Psoas muscle (tissue), 8 donors: ENCODE measurements at places on chromosomes 13 and 19. TPM values are rescaled to one million over a fixed set of nuclear protein-coding genes. Genes with fewer than 3 reads are reported as not detected.

ZNF728 gene
- total RNA-seq = 0.42 TPM

MPND gene
- total RNA-seq = 10.3 TPM

C13orf46 gene
- 2.5 TPM for total RNA-seq

SPPL2B gene
- 26.1 TPM for total RNA-seq

OR10H3 gene
- total RNA-seq = not detected

POLR2I gene
- total RNA-seq = 126 TPM

CD79A gene
- 1.4 TPM for total RNA-seq

LYL1 gene
- 2.1 TPM for total RNA-seq

LHB gene
- total RNA-seq = not detected

PEAK3 gene
- total RNA-seq = 0.12 TPM

CTU1 gene
- 6.4 TPM for total RNA-seq

ADAMTSL5 gene
- total RNA-seq = 20.1 TPM

GNG8 gene
- not detected for total RNA-seq

GIPR gene
- not detected for total RNA-seq

PPP5C gene
- total RNA-seq = 47.7 TPM

ZNF83 gene
- total RNA-seq = 5.1 TPM

ZNF439 gene
- 0.36 TPM for total RNA-seq

PROZ gene
- total RNA-seq = not detected

SPRED3 gene
- total RNA-seq = 1.2 TPM

PCP2 gene
- not detected for total RNA-seq

PSG7 gene
- not detected for total RNA-seq

ZNF730 gene
- total RNA-seq = 0.19 TPM

ZNF235 gene
- 2.5 TPM for total RNA-seq

LIPE gene
- total RNA-seq = 9.1 TPM

SLC25A41 gene
- total RNA-seq = not detected

SUPT20H gene
- total RNA-seq = 22.3 TPM

CD177 gene
- total RNA-seq = 0.34 TPM

RAB3D gene
- 4.3 TPM for total RNA-seq

PLIN4 gene
- 146 TPM for total RNA-seq

PNMA8A gene
- 0.93 TPM for total RNA-seq

PSMC4 gene
- 76.0 TPM for total RNA-seq

PSG3 gene
- total RNA-seq = not detected

RNF225 gene
- total RNA-seq = not detected

SIPA1L3 gene
- 6.1 TPM for total RNA-seq

IGFL2 gene
- not detected for total RNA-seq

ZNF154 gene
- 1.6 TPM for total RNA-seq

LRRC8E gene
- total RNA-seq = 0.26 TPM

DNAJC15 gene
- total RNA-seq = 11.8 TPM

POSTN gene
- total RNA-seq = 6.1 TPM

IZUMO2 gene
- not detected for total RNA-seq

KCNJ14 gene
- total RNA-seq = 2.6 TPM

AMH gene
- 3.2 TPM for total RNA-seq

MCEMP1 gene
- 0.19 TPM for total RNA-seq

CPAMD8 gene
- 8.2 TPM for total RNA-seq

RGCC gene
- total RNA-seq = 10.1 TPM

CBLC gene
- not detected for total RNA-seq

RPL36 gene
- 440 TPM for total RNA-seq

ADGRE3 gene
- not detected for total RNA-seq

ELSPBP1 gene
- not detected for total RNA-seq

ZNF296 gene
- total RNA-seq = 0.36 TPM

CHMP2A gene
- 126 TPM for total RNA-seq

ZNF766 gene
- total RNA-seq = 6.3 TPM

PSG6 gene
- total RNA-seq = not detected

MYH14 gene
- total RNA-seq = 298 TPM

KIR3DL2 gene
- total RNA-seq = not detected

GRIK5 gene
- total RNA-seq = 0.42 TPM

LGALS4 gene
- total RNA-seq = 1.3 TPM

CEACAM6 gene
- total RNA-seq = 0.27 TPM
